ENCODE measurements at places on chromosomes 2 and 18.

DNA sequence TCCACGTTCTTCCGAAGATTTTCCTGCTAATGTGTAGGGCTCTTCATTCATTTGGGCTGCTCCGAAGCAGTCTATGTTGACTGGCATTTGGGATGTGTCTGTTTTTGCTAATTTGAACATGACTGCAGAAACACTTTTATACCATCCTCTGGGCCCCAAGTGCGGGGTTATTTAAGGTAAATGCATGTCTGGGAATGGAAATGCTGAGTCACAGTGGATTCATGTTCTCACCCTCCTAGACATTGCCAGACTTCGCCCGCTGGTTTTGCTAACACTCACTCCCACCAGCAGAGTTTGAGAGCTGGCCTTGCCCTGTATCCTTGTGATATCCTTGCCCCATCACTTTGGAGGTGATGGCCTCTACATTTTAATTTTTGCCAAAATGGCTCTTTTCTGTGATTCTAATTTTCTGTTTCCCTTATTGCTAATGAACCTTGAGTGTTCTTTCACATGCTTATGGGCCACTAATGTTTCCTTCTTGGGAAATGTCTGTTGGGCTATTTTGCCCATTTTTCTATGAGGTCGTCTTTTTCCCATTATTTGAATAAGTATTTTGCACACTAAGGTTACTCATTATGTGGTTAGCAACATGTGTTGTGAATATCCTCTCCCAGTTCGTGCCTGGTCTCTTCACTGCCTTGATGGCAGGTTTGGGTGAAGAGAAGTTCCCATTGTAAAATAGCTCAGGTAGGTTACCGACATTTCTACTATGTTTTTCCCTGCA is 204.1 kb downstream of the GLI2 start:
- no peak for DNase-seq

DNA sequence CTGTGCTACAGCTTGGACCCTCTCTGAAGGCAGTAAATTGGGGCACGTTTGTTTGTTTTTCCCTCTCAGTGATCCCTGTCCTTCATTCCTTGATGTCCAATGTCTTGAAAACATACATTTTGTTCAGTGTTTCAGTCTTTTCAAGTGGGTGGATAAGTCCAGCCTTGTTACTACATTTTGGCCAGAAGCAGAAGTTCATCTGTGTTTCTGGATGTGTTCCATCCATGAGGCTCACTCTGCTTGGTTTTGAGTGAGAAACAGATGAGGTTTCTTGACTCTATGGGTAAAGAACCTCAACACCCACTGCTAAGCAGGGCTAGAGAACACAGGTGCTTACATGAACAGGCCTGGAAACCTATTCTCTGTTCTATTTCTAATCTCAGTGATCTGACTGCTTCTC is 74.5 kb upstream of the RFX8 start:
- no peak for DNase-seq

- DNase-seq = no peak
Measured at GRCh38 chr18:13395577-13395976, 177.0 kb downstream of the LDLRAD4 start.

DNA sequence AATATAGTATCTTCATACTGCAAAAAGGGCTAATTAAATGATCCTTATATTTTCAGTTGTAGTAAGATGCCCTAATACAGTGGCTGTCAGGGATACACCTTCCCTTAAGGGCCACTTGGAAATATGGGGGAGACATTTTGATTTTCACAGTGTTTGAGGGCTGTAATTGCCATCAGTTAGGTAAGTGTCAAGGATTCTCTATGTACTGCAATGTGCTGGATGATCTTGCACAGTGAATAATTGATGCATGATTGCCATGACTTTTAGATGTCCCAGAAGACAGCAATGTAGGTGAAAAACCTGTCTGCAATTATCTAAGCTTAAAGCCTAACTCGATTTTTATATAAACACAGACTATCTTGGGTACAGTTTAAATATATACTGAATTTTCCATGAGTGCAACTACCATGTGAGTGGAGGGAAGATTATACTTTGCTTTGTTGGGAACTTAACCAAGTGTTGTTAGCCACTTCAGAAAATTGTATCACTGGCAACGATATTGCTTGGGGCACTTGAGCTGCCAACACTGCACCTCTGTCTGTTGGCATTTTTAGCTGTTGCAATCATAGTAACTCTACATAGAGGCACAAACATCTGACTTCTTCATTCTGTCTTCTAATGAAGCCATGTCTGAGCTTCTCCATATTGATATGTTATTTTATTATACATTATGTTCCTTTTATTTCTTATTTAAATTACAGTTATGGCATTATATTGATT is 45.2 kb downstream of the MAIP1 start:
- DNase-seq = no peak

- DNase-seq = no peak
Measured at GRCh38 chr2:186853951-186854350, 5.0 kb upstream of the ZSWIM2 start.

DNA sequence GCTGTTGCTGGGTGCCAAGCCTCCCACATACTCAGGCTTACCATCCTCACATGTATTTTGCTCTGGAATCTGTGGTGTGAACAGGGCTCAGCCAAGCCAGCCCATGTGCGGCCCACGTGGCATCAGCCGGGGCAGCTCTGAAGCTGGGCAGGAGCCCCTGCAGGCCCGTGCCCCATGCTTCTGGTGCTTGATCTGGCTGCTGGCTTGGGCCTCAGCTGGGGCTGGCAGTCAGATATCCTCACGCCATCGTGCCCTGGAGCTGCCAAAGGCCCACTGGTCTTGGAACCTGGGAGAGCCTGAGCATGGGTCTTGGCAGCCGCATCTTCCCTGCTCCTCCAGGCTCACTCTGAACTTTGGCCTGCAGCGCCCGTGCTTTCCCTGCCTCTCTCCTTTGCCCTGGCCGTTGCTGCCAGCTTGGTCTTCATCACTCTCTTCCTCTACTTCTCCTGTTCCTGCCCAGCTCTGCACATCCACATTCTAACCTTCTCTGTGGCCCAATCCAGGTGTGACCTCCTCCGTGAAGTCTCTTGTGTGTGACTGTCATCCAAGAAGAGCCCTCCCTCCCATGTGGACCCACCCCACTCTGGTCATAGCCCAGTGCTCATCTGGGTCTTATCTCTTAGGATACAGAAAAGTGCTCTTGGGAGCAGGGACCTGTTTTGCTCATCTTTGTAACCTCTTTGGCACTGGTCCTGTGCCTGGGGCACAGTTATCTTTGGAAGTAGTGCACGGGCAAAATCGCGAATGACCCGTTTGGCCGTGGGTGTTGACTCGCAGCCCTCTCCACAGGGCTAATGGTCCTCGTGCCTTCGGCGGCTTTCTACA is 116.1 kb downstream of the RNF144A start:
- DNase-seq = no peak

- no peak for DNase-seq
Measured at GRCh38 chr2:75667884-75668283, 21.3 kb downstream of the MRPL19 start.

DNA sequence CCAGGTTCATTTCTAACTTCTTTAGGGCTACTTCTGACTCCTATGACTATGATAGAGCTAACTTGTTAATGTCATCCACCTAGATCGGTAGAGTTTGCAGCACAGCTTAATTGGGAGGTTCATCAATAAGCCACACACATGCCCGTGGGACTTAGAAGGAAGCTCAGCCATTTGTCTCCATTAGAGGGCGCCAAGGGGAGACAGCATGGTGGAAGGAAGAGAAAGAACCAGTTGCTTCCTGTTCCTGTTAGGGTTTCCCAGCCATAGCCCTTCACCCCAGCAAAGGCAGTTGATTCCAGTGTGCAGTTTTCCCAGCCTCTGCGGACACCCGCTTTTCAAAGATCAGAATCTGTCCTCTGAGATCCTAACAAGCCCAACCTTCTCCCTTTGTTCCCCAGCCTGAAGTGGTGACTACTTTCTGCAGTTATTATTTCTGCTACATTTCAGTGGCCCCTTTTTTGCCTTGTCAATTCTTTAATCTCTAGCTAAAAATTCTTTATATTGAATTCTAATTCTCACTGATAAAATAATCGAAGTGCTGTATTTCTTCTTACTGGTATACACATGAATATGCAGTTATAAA is 30.3 kb downstream of the MAIP1 start:
- DNase-seq = peak; percentile 78

GRCh38 chr2:72367530-72368225 is 220.0 kb upstream of the CYP26B1 start:
- no peak for DNase-seq

DNA sequence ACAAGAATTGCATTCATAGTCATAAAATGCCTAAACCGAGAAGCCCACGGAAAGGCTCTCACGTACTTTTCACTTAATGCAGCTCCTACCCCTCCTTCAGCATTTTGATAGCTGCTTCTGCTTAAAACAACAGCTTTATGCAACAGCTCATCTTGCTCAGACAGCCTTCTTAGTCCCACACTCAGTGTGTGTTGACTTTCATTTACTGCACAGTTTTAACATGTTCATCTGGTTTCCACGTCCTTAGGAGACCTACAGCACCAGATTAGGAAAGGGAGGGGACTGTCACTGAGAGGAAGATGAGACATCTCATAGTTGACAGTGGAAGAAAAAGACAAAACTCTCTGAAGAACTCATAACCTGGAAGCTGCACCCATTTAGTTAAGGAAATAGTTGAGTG is 435.4 kb downstream of the SETBP1 start:
- DNase-seq = no peak

DNA sequence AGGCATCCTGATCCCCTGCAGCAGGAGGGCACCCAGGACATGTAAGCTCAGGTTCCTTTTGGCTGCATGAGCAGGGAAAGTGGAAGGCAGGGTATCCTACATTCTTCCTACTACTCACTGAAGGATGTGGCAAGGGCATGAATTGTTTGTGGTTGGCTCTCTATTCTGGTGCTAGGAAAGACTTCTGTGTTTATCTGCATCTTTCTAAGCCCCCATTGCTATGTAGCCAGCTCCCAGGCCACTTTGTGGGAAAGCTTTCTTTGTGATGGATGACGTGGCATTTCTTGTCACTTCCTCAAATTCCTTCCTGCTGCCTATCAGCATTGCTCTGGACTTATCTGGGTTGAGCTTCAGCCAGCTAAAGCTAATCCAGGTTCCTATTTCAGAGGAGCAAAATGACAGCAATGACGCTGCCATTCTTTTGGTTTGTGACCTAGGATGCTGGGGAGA is 46.2 kb downstream of the MEIS1 start:
- no peak for DNase-seq

Data from activated CD8-positive, alpha-beta memory T cell treated with anti-CD3 and anti-CD28 coated beads, Interleukin-2, amount 10 ng/mL, durations not matched to agents 7 days and 5 days (primary cell).